Spleen (tissue), 13 donors: ENCODE measurements at places on chromosomes 16 and 17. TPM values are rescaled to one million over a fixed set of nuclear protein-coding genes. Genes with fewer than 3 reads are reported as not detected.

The ACTG1 gene
- 3,087 TPM for total RNA-seq

The KRTAP4-1 gene
- total RNA-seq, result not detected

The SLFN14 gene
- 0.27 TPM for total RNA-seq

The RASL10B gene
- total RNA-seq, result 0.74 TPM

The HIGD1B gene
- not detected for total RNA-seq

The TBC1D3 gene
- not detected for total RNA-seq

The WWP2 gene
- total RNA-seq, result 67.8 TPM

The AGRP gene
- not detected for total RNA-seq

The TMEM204 gene
- 26.9 TPM for total RNA-seq

The BCL6B gene
- total RNA-seq, result 12.9 TPM

The SAT2 gene
- total RNA-seq, result 78.7 TPM

The NME1 gene
- 32.0 TPM for total RNA-seq

The ZNF423 gene
- 5.7 TPM for total RNA-seq

The STAT5B gene
- 154 TPM for total RNA-seq

The UTS2R gene
- 0.26 TPM for total RNA-seq
